ENCODE measurements at places on chromosomes 1 and 21. TPM values are rescaled to one million over a fixed set of nuclear protein-coding genes. Genes with fewer than 3 reads are reported as not detected.

The NGF gene
- 0.17 TPM for total RNA-seq

The TNFRSF18 gene
- total RNA-seq, result not detected

The AMPD1 gene
- total RNA-seq, result not detected

The TAL1 gene
- total RNA-seq, result not detected

The CLEC20A gene
- not detected for total RNA-seq

The PPT1 gene
- 36.9 TPM for total RNA-seq

The DNAI4 gene
- total RNA-seq, result 6.0 TPM

The ZFP69B gene
- 10.1 TPM for total RNA-seq

The KCNE2 gene
- 0.17 TPM for total RNA-seq

The CAMSAP2 gene
- 79.7 TPM for total RNA-seq

The SIPA1L2 gene
- 19.8 TPM for total RNA-seq

The ENTREP3 gene
- 10.0 TPM for total RNA-seq

The PTGER3 gene
- not detected for total RNA-seq

The SPAG17 gene
- 0.33 TPM for total RNA-seq

The PM20D1 gene
- total RNA-seq, result not detected

All from mammary epithelial cell (primary cell).